Activated T-cell treated with anti-CD3 and anti-CD28 coated beads, Interleukin-2, amount 50 U/mL, for 72 hours (primary cell): ENCODE measurements at places on chromosomes 3 and 15. TPM values are rescaled to one million over a fixed set of nuclear protein-coding genes. Genes with fewer than 3 reads are reported as not detected.

DNA sequence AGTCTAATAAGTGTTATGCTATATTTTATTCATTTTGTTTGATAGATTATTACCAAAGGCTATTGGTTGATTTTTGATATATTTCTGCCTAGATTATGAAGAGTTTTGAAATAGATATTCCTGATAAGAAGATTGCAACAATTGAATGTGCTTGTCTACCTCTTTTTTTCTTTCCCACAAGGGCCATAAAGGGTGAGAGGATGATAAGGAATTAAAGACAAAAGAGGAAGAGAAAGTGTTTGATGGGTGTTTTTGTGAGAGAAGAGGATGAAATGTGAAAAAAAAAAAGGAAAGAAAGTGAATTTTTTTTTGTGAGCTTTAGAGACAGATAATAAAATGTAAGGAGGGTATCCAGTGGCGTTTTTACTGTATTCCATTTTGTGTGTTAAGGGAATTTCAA is 244.4 kb downstream of the CHST2 start:
- no peak for DNase-seq

DNA sequence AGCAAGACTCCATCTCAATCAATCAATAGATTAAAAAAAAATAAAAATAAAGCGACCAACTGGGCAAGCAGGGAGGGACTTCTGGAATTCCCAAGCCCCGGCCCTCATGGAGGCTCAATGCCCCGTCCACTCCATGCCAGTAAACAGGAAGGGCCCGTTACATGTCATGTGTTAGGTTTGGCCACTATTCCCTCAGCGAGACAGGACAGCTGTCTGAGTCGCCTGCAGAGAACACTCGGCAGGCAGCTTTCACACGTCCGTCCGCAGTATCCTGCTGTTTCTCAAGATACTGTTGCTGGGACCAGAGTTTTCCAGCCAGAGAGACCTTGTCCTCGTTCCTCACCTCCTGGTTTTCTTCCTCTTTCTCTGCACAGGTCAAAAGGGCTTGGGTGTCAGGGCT is 18.0 kb downstream of the TMEM44 start:
- no peak for DNase-seq

DNA sequence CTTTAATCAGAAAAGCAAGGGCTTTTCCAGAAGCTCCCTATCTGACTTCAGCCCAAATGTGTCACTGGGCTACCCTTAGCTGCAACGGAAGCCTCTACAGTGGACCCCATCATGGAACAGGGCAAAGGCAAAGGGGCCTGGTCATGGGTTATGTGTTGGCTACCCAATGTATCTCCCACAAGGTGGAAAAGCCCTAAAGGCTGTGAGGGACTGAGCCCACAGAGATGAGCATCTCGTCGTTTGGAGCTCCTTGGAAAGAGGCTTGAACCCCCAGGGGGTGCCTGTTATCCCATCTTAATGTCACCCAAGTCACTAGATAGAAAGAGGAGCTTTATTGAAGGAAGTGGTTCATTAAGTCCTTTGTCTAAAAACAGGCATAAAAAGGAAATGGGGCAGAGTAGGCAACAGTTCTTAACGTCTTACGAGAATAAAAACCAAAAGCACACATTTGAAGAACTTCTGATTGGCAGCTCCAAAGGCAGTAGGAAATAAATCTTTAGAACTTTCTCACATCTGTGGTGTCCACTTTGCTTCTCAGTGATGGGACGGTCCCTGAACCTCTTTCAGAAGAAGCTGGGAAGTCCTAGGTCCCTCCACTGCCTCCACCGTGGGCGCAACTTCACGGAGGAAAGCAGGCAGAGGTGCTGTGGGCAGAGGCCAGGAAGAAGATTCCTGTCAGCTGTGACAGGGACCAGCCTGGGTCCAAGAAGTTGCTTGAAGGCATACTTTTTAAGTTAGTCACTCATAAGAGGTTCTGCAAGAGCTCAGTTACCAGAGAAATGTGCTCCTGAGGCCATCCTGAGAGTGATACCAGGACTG is 93.7 kb downstream of the MYLK start:
- DNase-seq = no peak

- DNase-seq = no peak
These were observed 326.5 kb upstream of the GBE1 start for GRCh38 chr3:82087958-82088357.

DNA sequence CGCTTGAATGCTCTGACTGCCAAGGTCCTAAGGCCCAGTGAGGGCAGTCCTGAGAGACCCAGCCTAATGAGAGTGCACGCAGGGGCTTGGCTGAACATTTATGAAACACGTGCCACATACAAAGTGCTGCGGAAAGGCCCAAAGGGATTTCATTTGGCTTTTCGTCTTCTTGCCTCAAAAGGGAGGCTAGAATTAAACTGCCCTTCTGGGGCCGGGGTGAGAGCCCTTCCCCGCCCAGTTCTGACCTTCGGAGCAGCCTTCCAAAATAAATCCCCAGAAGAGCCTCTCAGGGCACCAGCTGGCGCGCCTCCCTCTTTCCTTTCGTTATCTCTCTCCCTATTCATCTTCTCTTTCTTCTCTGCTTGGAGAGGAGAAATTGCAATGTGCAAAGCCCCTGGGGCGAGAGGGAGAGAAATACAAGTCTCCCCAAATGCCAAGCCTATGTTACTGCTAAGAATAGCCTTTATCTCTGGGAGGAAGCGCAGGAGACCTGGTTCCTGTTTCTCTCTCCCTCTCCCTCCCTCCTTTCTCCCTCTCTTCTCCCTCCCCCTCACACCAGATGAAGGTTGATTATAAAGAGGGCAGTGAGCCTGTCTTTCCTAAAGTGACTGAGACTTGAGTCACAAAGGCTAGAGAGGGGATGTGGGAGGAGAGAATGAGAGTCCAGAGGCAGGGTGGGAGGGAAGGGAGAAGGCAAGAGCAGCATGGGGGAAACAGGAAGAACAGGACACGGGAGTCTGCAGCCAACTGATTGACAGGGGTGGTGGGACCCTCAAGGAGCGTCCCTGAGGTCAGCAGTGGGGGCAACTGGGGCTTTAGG is 36.7 kb upstream of the NDUFB4 start:
- peak; percentile 5 for DNase-seq

GRCh38 chr3:64349551-64349950 is 124.3 kb upstream of the PRICKLE2 start:
- no peak for DNase-seq

GRCh38 chr15:66803749-66804148 is 101.7 kb downstream of the SMAD6 start:
- no peak for DNase-seq

- DNase-seq = no peak
These were observed 161.0 kb downstream of the ARRDC4 start for GRCh38 chr15:98121536-98121935.

- no peak for DNase-seq
These were observed 166.4 kb downstream of the CADPS start for GRCh38 chr3:62708638-62709373.

GRCh38 chr3:193655831-193656433 is 62.9 kb downstream of the OPA1 start:
- DNase-seq = no peak

DNA sequence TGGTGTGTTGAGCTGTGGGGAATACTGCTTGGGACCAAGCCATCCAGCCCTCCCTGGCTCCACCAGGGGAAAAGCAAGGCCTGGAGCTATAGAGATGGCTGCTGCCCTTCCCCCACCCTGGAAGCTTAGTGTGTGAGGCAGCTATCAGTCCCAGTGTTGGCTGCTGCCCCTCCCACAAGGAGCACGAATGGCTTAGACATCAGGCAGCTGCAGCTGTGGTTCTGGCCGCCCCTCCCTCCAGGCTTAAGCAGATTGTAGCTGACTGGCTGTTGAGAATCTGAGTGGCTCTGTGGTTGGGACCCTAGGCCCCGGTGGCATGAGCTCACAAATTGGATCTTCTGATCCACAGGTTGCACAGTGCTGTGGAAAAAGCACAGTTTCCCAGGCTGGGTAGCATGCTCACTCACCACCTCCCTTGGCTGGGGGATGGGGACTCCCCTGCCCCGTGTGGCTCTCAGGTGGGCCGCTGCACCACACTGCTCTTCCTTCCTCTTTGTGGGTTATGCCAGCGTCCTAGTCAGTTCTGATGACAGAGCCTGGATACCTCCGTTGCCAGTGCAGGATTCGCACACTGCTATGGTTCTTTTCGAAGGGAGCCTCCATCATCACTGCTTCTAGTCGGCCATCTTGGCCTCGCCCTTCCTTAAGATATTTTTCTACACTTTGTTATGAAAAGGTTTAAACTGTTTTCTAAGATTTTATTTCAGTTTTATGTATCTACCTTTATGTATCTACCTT is 21.2 kb upstream of the SUCNR1 start:
- DNase-seq = no peak

TTC23 gene
- total RNA-seq = 4.6 TPM

TRAT1 gene
- 25.9 TPM for total RNA-seq

TNFAIP8L3 gene
- total RNA-seq = 0.30 TPM

COLQ gene
- total RNA-seq = 1.3 TPM

AP2M1 gene
- 178 TPM for total RNA-seq

SCN11A gene
- total RNA-seq = 0.22 TPM

CRYGS gene
- 7.0 TPM for total RNA-seq

GABRG3 gene
- total RNA-seq = not detected
